ENCODE measurements at places on chromosomes 12 and 14.

DNA sequence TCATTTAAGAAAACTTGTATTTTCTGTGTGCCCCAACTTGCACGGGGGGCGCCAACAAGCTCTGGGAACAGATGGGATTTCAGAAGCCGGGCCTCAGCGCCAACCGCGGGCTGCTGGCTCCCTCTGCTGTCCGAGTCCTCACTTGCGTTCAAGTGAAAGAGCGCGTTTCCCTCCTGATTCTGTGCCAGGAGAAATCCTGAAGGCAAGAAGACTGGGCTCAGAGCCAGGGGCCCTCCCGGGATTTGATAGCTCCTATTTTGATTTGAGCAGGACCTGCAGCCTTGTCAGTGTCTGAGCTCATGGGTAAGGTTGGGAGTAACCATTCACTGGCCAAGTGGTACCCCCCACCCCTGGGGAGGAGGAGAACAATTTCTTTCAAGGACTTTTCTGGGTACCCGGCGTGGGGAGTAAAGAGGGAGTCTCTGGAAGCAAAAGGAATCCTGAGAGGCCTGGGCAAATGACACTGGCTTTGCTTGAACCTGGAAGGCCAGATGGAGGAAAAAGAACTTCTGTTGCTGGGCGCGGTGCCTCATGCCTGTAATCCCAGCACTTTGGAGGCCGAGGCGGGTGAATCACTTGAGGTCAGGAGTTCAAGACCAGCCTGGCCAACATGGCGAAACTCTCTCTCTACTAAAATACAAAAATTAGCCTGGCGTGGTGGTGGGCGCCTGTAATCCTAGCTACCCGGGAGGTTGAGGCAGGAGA is 179.0 kb upstream of the RGS6 start:
- DNase-seq: peak; percentile 52

GRCh38 chr12:20585913-20586312 is 109.2 kb upstream of the SLCO1C1 start:
- no peak for DNase-seq

GRCh38 chr14:60723116-60723906 is 840 bp downstream of the SIX4 start:
- DNase-seq: no peak

DNA sequence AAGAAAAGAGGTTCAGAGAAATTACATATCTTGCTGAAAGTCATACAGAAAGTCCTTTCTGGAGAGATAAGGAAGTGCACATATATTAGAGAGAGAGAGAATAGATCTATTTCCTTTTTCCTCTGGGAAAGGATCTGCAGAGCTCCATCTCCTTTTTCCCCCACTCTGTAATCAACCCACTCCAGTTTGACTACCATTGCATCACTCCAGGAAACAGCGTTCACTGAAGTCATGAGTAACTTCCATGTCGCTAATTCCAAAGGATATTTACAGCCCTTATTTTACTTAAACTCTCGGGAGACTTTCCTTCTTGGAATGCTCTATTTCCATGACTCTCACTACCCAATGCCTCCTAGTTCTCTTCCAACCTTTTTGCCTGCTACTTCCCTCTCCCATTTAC is 72.5 kb upstream of the PARP11 start:
- no peak for DNase-seq

- DNase-seq: no peak
Observed at GRCh38 chr12:56720731-56721151, 4.4 kb downstream of the NACA start.

- no peak for DNase-seq
Observed at GRCh38 chr12:61808856-61809255, 451.3 kb upstream of the USP15 start.

DNA sequence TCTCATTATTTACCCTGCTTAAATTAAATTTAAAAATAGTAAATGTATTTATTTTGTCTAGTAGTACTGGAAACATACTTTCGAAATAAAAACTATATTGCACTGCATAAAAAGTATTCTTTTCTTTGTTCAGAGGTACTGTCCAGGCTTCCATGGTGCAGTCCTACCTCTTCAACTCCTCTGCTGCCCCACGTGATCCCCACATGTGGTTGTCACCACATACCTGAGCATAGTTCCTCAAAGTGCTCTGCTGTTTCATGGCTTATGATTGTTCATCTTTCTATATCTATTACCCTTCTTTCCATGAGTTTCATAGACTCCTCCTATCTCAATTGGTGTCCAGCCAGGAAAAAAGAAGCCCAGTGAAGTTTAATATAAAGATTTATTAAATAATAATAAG is 317.5 kb upstream of the OR4E1 start:
- no peak for DNase-seq

DNA sequence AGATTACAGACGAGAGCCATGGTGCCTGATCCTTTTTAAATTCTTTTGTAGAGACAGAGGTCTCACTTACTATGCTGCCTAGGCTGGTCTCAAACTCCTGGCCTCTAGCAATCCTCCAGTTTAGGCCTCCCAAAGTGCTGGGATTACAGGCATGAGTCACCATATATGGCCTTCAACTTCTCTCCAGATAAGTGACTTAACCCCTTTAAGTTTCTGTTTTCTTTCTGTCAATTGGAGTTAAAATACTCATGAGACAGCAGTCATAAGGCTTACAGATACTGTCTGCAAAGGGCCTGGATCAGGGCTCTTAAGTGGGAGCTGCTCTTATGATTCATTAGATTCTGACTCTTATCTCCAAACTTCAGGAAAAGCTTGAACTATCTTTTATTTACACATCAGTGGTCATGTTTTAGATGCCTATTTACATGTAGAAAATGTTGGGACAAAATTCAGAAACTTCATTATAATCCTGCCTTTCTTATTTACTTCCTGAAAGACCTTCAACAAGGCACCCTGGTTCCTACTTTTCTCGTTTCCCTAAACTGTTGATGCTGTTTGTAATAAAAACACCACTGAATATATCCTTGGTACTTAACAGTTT is 271.5 kb upstream of the TBX3 start:
- no peak for DNase-seq

- no peak for DNase-seq
Observed at GRCh38 chr12:6745741-6746525, 7.0 kb downstream of the MLF2 start.

- DNase-seq: no peak
Observed at GRCh38 chr12:1628666-1629337, at the start of gene WNT5B. TSS of gene WNT5B (plus strand) at chr12:1629231. CDS start at chr12:1631355, 2,124 bp downstream.

GRCh38 chr12:52009081-52009751 is 2.5 kb downstream of the TAMALIN start:
- DNase-seq: no peak

DNA sequence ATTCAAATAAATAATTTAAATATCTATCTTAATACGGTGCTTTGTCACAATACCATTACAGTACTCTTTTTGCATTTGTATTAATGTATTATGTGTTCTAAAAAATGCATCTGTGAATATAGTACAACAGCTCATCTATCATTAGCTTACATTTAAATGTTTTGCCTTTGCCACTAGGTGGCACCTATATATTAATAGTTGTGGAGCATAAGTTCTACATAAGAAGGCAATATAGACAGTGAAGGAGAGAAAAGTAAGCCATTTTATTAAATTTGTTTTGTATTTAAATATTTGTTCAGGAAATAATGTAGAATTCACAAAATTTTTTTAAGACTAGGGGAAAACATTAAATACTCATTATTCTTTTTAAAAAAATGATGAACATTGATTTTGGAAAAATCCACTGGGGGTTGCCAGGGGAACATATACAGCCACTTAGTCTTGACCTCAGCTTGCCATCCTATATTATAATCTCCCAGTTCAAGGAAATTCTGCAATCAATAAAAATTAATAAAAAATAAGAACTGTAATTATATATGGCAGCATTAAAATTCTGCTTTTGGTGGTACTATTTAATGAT is 9.8 kb downstream of the CCER1 start:
- DNase-seq: no peak

DNA sequence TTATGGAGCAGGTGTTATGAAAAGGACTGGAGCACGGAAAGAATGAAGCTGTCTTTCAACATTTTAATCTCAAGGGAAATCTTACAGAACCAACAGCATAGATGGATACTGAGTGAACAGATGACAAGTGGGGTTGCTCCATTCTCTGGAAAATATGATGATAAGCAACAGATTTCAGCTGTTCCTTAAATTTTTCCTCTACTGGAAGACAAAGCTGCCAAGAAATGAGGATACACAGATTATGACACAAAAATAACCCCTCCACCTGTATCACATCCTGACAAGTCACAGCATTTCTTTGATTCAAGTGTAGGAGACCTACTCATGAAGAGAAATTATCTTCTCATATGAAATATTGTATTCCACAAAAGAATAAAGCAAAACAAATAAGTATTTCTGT is 13.0 kb upstream of the TMTC2 start:
- DNase-seq: no peak

DNA sequence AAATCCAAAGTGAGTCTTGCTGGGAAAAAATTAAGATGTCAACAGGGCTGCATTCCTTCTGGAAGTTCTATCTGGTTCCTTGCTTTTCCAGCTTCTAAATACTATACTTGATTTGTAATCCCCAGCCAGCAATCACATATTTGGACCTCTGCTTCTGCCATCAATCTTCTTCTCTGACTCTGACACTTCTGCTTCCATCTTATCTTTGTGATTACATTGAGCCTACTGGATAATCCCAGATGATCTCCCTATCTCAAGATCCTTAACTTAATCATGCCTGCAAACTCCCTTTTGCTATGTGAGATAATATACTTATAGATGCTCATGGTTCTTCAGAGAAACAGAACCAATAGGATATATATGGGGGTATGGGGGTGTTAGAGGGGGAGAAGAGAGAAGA is 49.9 kb upstream of the ZDHHC17 start:
- DNase-seq: no peak

DNA sequence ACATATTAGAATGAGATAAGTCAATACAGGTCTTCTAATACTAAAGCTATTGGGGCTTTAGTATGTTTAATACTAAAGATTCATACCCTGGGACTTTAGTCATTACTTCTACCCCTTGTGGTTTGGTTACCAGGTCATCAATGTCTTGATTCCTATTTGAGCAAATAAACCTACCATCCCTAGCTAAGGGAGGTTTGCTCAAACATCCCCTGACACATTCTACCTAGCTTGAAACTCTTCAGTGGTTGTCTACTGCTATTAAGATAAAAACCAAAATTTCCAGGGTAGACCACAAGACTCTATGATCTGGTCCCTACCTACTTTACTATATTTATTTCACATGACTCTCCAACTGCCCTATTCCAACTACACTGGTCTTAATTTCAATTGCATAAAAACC is 7.3 kb upstream of the C2CD5 start:
- no peak for DNase-seq

DNA sequence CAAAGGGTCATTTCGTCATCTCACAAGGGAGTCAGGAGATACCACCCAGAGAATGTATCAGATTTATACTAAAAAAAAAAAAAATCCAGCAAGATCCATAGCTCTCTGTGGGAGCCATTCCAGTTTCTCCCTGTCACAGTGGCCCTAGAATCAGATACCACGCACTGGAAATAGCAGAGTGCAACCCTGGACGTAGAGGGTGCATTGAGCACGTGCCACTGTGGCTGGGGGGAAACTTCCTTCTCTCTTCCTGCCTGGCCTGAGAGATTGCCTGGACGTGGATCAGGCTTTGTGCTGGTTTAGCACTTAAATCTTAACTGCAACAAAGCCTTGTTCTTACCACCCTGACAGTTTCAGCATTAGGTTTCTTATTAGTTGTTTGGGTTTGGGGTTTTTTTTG is 124.3 kb downstream of the FBXL14 start:
- DNase-seq: no peak

GRCh38 chr14:63454863-63455622 is 88.1 kb downstream of the PPP2R5E start:
- no peak for DNase-seq

DNA sequence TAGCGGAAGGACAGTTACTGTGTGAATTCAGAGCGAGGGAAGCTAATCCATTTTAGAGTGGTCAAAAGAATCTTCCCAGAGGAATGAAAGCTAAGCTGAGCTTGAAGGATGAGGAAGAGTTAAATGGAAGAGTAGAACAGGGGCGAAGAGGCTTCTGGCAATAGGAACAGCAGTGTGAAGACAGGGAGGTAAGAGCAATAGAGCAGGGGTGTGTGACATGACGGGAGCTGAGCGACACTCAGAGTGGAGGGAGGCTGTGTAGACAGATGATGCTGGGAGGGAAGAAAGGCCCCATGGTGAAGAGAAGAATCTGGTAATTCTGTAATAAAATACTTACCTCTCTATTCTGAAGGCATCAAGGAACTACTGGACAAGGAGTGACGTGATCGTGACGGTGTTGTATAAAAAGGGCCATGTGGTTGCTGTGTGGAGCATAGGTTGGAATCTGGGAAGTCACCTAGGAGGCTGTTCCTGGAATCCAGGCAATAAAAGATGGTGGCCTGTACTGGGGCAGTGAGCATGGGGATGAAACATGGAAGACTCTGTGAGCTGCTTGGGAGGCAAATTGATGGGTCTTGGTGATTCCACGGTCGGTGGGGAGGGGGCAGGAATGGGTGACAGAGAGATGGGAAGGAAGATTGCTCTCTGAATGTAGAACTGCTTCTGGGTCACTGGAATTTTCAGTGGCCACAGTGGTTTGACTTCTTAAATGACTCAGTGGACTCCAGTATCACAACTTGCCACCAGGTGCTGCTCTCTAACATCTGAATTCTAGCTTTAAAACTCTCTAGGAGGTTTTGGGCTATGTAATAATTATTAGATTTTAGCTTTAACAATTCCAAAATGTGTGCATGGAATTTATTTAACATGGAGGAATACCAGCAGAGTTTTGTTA is 164.1 kb downstream of the ATP23 start:
- no peak for DNase-seq

DNA sequence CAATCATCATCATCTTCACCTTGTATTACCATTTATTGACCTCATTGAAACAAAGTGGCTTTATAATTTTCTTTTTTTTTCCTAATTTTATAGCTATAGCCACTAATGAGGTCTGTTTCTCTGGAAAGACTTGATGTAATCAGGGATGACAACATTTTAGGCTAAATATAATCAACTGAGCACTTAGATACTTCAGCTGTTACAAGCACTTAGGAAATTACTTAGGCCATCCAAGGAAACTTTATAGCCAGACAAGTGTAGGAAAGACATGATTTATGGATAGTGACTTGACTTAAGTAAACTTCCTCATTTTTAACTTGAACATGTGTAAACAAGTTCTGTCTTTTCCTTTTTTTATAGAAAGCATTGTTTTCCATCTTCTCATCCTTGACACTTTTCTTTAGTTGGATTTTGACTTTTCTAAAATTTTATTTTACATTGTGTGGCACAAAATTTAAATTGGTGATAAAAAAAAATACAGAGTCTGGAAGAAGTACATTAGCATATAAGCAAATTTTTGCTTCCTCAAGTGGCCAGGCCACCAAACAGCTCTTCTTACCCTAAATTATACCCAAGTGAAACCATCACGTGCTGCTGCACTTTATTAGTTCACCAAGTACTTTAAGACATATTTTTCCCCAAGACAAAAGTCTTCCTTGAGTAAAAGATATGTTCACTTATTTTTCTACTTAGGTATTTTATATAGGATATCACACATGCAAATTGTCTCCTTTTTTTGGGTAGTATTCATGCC is 15.1 kb downstream of the CPNE8 start:
- DNase-seq: no peak

- DNase-seq: no peak
Observed at GRCh38 chr12:26157001-26157400, 32.2 kb upstream of the BHLHE41 start.

- DNase-seq: no peak
Observed at GRCh38 chr12:81668475-81668874, 90.7 kb downstream of the PPFIA2 start.
